Posterior vena cava (tissue), 2 donors: ENCODE measurements at places on chromosomes 7 and 10. TPM values are rescaled to one million over a fixed set of nuclear protein-coding genes. Genes with fewer than 3 reads are reported as not detected.

The FUOM gene
- total RNA-seq, result 13.8 TPM

DNA sequence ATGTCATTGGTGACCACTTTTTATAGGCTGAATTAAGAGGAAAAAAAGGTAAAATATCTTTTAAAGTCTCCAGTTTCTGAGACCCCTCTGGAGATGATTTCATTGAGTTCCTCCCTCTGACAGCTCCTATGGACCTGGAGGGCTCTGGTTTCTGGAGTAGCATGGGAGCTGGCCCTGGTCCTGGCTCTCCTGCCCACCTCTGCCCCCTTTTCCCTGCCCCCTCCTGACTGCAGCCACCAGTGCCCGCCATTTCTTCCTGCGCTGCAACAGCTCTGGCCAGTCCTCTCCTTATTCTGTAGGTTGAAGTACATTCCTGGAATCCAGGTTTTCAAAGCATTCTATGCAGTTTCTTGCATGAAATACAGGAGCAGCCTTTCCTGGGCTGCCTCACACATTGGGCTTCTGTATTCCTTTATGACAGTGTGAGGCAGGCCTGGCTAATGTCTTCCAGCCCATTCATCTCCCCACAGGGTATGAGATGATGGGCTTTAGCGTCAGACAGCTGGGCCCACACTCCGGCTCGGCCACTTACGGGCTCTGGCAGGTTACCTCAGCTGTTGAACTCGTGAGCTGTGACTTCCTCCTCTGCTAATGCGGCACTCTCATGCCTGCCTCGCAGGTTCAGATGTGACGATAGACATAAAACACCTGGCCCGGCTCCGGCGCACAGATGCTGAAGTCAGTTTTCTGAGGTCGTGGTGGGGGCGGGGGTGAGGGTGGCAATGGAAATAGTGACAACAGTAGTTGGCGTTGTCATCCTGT is 101.7 kb downstream of the MGMT start:
- no peak for DNase-seq

DNA sequence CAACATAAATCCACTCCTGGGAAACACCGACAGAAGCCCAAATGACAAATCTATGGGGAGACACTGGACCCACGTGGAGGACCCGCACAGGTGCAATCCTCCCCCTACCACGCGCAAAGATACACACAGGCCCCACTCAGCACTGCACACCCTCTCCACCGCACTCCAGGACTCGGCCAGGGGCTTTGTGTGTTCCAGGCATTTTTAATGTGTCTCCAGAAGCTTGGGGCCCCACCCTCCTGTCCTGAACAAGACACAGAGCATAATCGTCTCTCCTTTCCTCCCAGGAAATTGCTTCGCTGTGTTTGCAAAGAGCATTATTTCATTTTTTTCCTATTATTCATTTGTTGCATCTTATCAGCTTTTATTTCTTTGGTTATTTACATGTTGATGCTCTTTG is 82.8 kb downstream of the GLI3 start:
- no peak for DNase-seq

DNA sequence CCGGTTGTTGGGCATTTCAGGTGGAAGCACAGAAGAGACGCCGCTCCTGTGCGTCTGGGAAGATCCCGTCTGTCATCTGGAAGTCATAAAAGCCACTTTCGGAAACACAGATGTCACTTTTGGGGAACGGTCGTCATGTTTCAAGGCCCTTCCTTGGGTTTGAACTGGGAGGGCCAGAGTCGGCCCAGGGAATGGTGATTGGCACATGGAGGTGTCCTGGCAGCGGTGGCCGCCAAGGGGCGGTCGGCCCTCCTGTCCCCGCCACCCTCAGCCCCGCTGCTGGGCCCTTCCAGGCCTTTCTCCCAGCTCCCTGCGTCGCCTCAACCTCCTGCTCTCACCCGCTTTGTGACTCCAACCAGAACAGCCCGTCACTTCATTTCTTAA is 115.2 kb upstream of the SFMBT2 start:
- DNase-seq, result no peak

DNA sequence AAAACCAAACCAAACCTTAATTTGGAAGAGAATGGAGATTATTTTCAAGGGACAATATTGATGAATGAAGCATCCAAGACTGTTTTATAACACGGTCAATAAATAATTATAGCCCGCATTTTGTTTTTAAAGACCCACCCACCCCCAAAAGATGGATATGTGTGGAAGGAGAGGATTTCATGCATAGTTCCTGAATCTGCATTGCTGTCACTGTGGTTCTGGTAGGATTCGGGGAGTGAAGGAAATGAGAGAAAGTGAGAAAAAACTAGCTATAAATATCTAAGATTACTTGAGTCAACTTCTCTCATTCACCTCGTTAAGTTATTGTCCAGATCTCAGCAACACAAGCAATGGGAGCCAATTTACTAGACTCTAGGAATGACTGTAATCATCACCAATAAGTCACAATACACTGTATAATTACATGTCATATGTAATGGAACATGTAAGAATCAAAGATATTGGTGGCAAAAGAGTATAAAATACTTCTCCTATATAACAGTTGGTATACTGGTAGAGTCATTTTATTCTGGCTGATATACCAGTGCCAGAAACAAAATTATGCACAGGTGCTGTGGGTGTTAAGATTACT is 30.2 kb downstream of the NAMPT start:
- DNase-seq, result no peak

The SRGN gene
- total RNA-seq, result 138 TPM

The ZP3 gene
- total RNA-seq, result 0.43 TPM

The MOGAT3 gene
- total RNA-seq, result not detected

The PRR15 gene
- 1.1 TPM for total RNA-seq

GRCh38 chr10:11810313-11810766 is 12.8 kb upstream of the PROSER2 start:
- DNase-seq, result no peak

DNA sequence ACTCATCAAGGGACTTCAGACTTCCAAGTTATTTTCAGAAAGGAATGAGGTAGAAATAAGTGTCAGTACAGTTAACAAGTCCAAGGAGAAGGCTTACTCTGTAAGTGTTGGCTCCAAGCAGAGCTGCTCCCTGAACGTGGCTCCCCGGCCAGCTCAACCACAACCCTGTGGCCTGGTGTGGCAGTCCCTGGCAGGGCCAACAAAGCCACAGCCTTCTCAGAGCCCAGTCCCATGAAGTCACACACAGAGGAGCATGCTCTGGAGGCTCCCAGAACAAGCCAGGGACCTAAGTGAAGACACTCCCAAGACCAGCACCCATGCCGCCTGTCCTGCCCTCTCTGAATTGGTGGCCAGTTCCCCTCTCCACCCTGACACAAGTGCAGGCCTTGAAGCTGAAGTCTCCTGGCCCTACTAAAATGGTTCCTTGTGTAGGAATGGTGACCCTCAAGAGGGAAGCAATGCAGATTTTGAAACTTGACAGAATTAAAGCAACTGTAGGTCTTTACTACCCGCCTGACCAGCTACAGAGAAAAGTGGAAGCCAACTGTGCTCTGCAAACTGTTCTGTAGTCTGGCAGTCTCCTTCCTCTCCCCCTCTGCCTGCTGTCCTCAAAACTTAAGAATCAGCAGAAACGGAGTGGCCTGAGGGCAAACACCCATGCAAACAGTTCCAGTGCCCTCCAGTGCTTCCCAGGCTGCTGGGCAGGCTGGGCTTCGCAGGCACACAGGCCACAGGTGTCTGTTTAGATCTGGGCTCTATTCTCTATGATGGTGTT is 51.1 kb downstream of the NOD1 start:
- no peak for DNase-seq

DNA sequence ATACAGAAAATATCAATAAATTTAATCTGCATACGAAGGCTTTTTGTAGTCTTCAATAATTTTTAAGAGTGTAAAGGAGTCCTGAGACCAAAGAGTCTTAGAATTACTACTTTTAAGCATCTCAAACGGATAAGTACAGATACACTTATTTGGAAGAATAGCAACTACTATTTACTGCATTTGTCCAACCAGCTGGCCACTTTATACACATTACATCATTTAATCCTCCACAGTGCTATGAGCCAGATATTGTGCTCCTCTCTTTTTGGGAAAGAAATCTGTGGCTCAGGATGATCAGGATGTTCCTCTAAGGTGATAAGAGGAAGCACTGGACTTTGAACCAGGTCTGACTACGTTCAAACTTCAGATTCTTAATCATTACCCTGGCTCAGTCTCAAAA is 588.6 kb upstream of the LRRTM3 start:
- DNase-seq, result no peak

DNA sequence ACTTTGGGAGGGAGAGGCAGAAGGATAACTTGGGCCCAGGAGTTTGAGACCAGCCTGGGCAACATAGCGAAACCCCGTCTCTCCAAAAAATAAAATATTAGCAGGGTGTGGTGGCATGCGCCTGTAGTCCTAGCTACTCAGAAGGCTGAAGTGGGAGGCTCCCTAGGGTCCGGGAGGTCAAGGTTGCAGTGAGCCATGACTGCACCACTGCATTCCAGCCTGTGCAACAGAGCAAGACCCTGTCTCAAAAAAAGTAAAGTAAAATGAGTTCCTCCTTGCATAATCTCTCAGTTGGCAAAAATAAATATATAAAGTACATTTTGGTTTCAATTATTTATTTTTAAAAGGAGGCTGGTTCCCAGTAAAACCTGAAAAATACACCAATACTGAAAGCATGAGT is 11.8 kb downstream of the NANOS1 start:
- DNase-seq, result no peak

GRCh38 chr7:87517891-87518290 is 42.4 kb upstream of the ABCB4 start:
- DNase-seq, result no peak

The SPDYE5 gene
- not detected for total RNA-seq

DNA sequence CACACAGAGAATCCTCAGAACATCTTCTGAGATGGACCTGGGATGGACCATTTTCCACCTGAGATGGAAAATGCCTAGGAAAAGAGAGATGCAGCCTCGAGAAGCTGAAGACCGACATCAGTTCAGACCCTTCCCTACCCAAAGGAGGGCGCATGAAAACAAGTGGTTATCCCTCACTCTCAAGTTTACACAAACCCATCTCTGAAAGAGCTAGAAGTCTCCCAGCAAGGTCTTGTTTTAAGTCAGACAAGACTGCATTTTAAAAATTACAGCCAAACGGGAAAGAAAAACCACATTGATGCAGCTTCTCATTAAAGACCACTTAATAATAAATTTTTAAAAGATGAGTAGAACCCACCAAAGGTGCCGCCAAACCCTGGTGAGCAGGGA is 1.3 kb downstream of the RAPGEF5 start:
- DNase-seq, result no peak

GRCh38 chr7:104841798-104842197 is 172.2 kb upstream of the KMT2E start:
- no peak for DNase-seq
